ENCODE measurements at places on chromosomes 12 and 14.

DNA sequence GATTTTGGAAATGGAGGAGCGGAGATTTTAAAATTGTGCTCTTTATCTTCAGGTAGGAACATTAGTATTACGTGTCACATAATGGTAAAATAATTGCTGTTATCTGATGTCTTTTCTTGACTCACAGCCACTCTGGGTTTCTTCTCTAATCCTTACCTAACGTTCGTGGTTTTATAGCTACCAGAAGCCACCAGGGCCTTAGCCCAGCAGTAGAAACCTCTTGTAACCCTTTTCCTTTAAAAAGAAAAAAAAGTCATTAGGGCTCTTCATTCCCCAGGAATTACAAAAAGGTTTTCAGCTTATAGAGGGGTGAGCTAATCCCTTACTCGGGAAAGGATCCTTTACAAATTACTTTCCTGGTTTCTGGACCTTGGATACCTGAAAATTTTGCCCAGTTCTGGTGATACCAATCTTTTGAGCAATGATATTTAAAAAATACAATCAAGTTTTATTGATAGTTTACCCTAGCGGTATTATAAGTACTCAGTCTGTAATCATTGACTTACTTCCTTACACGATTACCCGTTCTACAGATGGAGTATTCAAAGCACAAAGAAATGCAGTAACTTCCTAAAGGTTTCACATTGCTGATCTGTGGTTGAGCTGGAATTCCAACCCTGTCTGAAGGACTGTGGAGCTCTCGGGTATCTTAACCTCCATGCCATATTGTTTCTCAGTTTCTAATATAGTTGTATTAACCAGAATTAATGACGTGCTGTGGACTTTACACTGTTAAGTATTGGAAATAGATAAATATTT is 1.6 kb downstream of the GABARAPL1 start:
- DNase-seq: no peak

DNA sequence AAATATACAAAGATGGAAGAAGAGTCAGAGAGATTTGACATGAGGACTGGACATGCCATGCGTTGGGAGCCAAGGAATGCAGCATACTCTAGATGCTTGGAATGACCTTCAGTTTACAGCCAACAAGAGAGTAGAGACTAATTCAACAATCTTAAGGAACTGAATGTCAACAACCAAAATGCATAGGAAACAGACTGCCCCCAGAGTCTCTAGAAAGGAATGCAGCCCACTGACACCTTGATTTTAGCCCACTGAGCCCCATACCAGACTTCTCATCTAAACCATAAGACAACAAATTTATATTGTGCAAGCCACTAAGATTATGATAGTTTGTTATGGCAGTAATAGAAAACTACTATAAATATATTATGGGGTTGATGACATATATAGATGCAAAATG is 611.2 kb downstream of the RPS29 start:
- no peak for DNase-seq

- no peak for DNase-seq
Observed at GRCh38 chr14:67519406-67519805, 13.7 kb upstream of the PLEKHH1 start.

- DNase-seq: peak; percentile 79
Observed at GRCh38 chr14:50117456-50117855, 1.1 kb upstream of the VCPKMT start.

Measured in globus pallidus (tissue), 1 donor.